Fibroblast of pulmonary artery (primary cell): ENCODE measurements at places on chromosomes 6 and 20.

- no peak for DNase-seq
Observed at GRCh38 chr20:62481425-62482145, 5.8 kb upstream of the GATA5 start.

DNA sequence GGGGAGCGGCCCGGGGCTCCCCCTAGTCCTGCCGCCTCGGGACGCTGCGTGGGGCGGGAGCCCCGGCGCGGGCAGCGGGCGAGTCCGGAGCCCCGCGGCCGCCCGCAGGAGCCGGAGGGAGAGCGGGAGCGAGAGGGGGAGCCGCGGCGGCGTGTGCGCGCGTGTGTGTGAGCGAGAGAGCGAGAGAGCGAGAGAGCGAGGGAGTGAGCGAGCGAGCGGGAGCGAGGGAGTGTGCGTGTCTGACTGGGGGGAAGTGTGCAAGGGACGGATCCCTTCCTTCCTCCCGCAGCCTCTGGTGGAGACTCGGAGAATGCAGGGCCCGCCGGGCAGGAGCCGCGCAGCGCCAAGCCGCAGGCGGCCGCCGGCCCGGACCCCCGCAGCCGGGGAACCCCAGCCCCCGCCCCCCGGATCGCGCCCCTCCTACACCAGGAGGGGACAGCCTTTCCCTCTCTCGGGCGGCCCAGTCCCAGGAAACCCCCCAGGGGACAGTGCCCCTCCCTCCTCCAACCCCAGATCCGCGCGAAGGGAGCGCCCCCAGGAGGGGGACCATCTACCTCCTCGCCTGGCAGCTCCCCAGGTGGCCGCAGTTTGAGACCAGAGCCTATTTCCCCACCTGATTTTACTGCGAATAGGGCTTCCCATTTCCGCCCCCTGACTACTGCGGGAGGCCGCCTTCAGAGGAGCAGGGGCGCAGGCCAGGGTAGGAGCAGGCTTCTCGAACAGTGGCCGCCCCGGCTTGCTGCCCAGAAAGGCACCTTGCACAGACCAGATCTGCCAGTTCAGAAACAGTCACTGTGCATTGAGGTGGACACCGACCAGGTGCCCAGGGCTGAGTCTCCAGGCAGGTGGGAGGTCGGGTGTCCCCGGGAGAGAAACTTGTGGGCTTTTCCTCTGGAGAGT is at the start of gene CDH22:
Gene CDH22, minus strand, starts transcription at position 241 of the 900 bp plus-strand sequence. CDS start 57,204 bp downstream, outside the sequence.
- peak; percentile 43 for DNase-seq

DNA sequence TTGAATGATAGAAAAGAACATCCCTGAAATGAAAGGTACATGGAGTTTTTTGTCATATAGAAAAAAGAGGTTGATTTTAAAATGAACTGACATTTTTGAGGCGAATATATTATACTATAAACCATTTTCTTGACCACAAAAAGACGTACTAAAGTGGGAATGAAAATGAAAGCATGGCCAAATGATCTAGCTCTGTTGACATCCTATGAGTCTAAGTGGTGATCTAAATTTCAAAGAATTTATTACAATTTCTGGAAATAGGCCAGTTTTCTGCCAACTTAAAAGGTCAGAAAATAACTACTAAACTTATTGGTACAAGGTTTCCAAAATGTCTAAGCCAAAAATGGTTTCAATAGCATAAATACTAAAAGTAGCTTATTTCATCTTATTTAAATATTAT is 536.8 kb downstream of the EYS start:
- peak; percentile 8 for DNase-seq

GRCh38 chr6:170177772-170178560 is 112.9 kb downstream of the DLL1 start:
- no peak for DNase-seq

DNA sequence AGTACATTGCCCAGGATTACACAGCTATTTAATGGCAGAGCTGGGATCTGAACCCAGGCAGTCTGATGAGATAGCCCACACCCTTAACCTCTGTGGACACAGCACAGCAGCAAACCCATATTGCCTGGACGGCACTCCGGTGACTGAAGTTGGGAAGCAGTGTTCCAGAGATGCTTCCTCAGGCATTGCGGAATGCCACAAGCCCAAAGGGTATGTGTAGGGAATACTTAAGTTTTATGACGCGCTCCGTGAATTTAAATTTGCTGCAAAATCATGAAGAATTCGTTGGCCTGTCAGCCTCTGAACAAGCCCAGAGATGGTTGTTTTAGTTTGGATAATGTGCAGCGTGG is 46.4 kb downstream of the PSMG4 start:
- DNase-seq, result no peak
